ENCODE measurements at places on chromosomes 1 and 21. TPM values are rescaled to one million over a fixed set of nuclear protein-coding genes. Genes with fewer than 3 reads are reported as not detected.

GRCh38 chr1:229225331-229225782 is 45.6 kb upstream of the RAB4A start:
- no peak for DNase-seq
- H3K4me1 ChIP-seq, result peaks cover 18% of the 10 kb centered on the region
- H3K27me3 ChIP-seq, result no peaks in the 10 kb centered on the region
- H3K4me3 ChIP-seq, result no peak overlapping the region
- no peaks in the 10 kb centered on the region for H3K36me3 ChIP-seq

- no peak overlapping the region for H3K4me3 ChIP-seq
- no peak overlapping the region for H3K27ac ChIP-seq
- no peaks in the 10 kb centered on the region for H3K36me3 ChIP-seq
- no peaks in the 10 kb centered on the region for H3K4me1 ChIP-seq
Observed at GRCh38 chr1:17355898-17356297, 16.1 kb upstream of the PADI6 start.

DNA sequence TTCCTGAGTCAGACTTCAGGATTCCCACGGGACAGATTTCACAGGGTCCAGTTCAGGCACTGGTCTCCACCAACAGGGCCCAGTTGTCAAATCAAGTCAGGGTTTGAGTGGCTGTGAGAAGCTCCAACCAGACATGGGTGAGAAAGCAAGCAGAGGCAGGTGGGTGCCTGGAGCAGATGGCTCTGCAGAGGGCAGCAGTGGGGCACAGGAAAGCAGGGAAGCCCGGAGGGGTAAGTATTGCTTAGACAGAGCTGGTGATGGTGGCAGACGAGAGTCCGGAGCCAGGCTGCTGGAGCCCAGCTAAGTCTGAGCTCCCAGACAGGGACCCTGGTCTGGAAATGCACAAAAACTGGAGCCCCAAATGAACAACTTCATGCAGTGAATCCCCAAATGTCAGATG is 40.4 kb downstream of the RIMS3 start:
- no peaks in the 10 kb centered on the region for H3K36me3 ChIP-seq
- no peak overlapping the region for H3K27ac ChIP-seq
- H3K4me1 ChIP-seq, result no peaks in the 10 kb centered on the region
- DNase-seq, result peak; percentile 71
- no peak overlapping the region for H3K4me3 ChIP-seq

RHOU gene
- total RNA-seq, result 13.9 TPM

DNA sequence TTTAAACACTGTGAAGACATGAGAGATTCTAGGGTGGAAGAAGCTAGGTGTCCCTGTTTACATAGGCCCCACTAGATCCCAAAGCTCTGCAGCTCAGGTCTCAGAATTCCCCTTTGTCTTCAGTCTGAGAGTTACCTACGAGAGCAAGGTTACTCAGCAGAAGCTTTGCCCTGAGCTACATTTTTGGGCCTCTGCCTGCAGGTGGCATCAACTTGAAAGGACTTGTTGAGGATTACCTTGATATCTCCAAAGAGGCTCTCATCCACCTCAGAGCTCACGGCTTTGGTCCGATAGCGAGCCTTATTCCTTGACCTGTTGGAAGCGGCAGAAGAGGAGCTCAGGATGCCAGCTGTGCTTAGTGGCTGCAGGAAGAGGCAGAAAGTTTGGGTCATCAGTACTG is 7.0 kb downstream of the CFAP45 start:
- H3K27ac ChIP-seq, result no peak overlapping the region
- H3K4me1 ChIP-seq, result peaks cover 27% of the 10 kb centered on the region
- DNase-seq, result no peak
- H3K27me3 ChIP-seq, result no peaks in the 10 kb centered on the region
- no peaks in the 10 kb centered on the region for H3K36me3 ChIP-seq

CRABP2 gene
- total RNA-seq, result 3.6 TPM

FGR gene
- total RNA-seq, result 15.8 TPM

IGFN1 gene
- total RNA-seq, result 0.25 TPM

HTR1D gene
- total RNA-seq, result not detected

BRDT gene
- not detected for total RNA-seq

CCDC185 gene
- not detected for total RNA-seq

FALEC gene
- not detected for total RNA-seq

DTL gene
- 0.65 TPM for total RNA-seq

POU3F1 gene
- 2.7 TPM for total RNA-seq

MEX3A gene
- total RNA-seq, result 0.46 TPM

GRCh38 chr1:241086686-241087085 is 270.3 kb downstream of the RGS7 start:
- no peak for DNase-seq
- H3K4me1 ChIP-seq, result no peaks in the 10 kb centered on the region
- H3K27me3 ChIP-seq, result no peaks in the 10 kb centered on the region
- H3K27ac ChIP-seq, result no peak overlapping the region

- DNase-seq, result no peak
- H3K4me3 ChIP-seq, result no peak overlapping the region
- no peaks in the 10 kb centered on the region for H3K4me1 ChIP-seq
- H3K36me3 ChIP-seq, result no peaks in the 10 kb centered on the region
- H3K27me3 ChIP-seq, result no peaks in the 10 kb centered on the region
Observed at GRCh38 chr1:200336101-200336845, 73.6 kb downstream of the ZNF281 start.

GRCh38 chr1:229874136-229874535 is 192.9 kb upstream of the GALNT2 start:
- H3K27me3 ChIP-seq, result no peaks in the 10 kb centered on the region
- no peak for DNase-seq
- H3K4me1 ChIP-seq, result no peaks in the 10 kb centered on the region
- no peak overlapping the region for H3K4me3 ChIP-seq

DNA sequence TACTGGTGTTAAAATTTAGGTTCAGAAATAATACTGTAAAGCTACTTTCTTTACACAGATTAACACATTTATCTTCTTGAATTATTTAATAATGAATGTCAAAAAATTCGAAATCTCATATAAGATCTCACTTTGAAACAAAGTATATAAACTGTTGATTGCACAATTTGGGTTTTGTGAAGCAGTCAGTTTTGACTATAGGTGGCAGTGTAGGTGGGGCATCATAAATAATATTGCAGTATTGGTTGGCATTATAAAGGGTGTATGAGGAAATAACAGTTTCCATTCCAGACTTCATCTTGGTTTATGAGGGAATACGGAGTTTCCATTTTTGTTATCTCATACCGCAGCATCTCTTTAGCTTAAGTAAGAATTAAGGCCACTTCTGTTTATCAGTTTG is 49.9 kb downstream of the SUCO start:
- H3K4me3 ChIP-seq, result no peak overlapping the region
- H3K4me1 ChIP-seq, result no peaks in the 10 kb centered on the region
- H3K27ac ChIP-seq, result no peak overlapping the region
- peaks cover 8% of the 10 kb centered on the region for H3K36me3 ChIP-seq
- no peaks in the 10 kb centered on the region for H3K27me3 ChIP-seq
- no peak for DNase-seq

DNA sequence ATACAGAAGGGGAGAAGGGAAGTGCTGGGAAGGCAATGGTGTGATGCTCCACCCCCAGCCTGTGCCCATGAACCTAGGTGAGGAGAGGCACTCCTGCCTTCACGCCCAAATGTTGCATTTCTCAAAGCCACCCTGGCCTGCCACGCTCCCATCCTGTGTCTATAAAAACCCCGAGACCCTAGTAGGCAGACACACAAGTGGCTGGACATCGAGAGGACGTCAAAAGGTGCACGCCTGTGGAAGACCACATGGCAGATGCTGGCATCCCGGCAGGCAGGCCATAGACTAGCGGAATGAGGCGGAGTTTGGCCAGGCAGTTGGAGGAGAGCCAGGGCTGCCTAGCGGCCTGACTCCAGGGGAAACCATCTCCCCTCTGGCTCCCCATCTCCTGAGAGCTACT is 1168.5 kb upstream of the ADGRL2 start:
- H3K27ac ChIP-seq, result no peak overlapping the region
- H3K4me3 ChIP-seq, result no peak overlapping the region
- no peak for DNase-seq
- H3K4me1 ChIP-seq, result no peaks in the 10 kb centered on the region

Measured in adrenal gland (tissue), 19 donors.